ENCODE measurements at places on chromosomes 5 and 9. TPM values are rescaled to one million over a fixed set of nuclear protein-coding genes. Genes with fewer than 3 reads are reported as not detected.

Gene CYFIP2
- total RNA-seq, result 4.5 TPM

Gene TMEM232
- 0.66 TPM for total RNA-seq

Gene GPRIN1
- 14.0 TPM for total RNA-seq

Gene FGD3
- not detected for total RNA-seq

Gene PCDHB9
- 11.9 TPM for total RNA-seq

Gene DRD1
- 0.25 TPM for total RNA-seq

Gene C6
- not detected for total RNA-seq

Gene FSTL4
- total RNA-seq, result 0.47 TPM

Gene UBE2B
- 36.0 TPM for total RNA-seq

Gene HNRNPAB
- 184 TPM for total RNA-seq

Gene FRMD3
- 0.72 TPM for total RNA-seq

Gene FGF10
- not detected for total RNA-seq

Gene NRG2
- total RNA-seq, result 0.14 TPM

Gene AGXT2
- not detected for total RNA-seq

Gene C9orf50
- not detected for total RNA-seq

Gene FOXD1
- total RNA-seq, result 5.4 TPM

GRCh38 chr9:131119600-131119999 is 5.8 kb upstream of the NUP214 start:
- no peak for DNase-seq

- no peak for DNase-seq
Observed at GRCh38 chr5:154945695-154946301, 4.9 kb downstream of the MRPL22 start.

DNA sequence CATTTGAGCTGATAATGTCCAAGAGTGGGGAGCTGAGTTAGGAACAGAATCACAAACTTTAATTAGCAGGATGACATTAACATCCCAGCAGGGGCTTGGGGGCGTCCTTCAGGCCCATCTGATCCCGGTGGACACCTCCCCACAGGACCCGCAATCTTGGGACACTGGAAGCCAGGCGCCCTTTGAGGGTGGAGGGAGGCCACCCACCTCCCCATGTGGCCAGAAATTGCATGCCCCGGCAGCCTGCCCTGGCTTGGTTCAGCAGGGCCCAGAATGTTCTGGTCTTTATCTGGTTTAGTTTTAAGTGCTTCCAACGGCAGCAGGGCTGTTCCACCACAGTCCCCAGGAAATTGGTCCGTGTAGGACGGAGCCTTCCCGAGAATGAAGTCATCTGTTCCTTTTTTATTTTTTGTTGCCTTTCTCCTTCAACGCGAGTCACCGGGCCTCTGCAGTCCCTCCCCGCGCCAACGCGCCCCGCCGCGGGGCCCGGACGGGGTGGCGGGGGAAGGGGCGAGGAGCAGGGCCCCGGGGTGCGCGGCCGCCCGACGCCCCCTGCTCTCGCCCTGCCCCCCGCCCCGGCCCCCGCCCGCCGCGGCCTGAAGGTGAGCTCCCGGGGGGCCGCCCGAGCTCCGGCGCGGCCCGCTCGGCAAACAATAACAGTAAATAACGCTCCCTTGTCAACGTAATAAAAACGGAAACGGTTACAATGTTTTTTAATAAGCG is 207.9 kb downstream of the C9orf50 start:
- peak; percentile 56 for DNase-seq

DNA sequence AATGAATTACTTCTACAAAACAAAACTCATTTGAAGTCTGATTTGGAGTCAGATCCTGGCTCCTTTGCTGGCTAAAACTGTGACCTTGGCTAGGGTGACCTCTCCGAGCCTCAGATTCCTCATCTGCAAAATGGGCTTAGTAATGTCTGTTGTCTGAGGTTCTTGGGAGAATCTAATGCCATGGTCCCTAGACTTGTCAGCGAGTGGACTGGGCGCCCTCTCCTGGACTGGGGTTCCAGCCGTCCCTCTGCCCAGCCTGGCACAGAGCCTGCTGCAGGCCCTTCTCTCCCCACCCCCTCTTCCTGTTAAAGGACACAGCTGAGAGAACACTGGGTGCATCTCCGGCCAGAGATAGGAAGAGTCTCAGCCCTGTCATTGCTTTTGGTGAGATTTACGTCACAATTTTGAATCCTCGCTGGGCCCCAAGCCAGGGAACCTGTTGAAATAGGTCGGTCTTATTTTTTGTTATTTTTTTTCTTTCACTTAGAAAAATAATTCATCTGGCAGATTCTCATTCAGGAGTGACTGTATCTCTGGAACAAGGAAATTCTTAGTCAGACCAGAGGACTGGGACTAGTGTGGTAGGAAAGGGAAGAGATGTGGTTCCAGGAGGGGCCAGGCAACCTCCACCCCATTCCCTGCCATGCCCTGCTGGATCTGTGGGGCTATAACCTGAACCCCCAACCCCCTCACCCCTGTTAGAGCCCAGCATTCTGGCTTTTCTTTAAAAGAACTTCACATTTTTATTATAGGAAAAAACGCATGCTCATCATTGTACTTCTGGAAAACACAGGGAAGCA is 48.2 kb upstream of the RPL26L1 start:
- peak; percentile 61 for DNase-seq

- no peak for DNase-seq
Observed at GRCh38 chr9:121386442-121387175, 16.6 kb upstream of the STOM start.

DNA sequence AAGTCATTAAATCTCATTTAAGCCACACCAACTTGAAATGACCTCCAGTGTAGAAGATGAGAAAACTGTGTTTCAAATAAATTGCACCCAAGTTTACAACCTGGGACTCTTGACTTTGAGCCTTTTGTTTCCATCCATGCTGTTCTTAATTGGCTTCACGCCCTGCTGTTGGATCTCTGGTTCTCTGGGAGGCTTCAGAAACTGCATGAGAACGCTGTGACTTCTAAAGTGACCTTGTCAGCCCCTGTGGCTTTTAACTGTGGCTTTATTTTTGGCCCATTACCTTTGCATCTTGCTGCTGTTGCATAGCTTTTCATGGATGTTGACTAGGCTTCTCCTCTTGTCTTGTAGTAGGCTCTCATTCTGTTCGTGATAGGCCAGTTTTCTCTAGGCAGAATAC is 29.3 kb downstream of the TNFAIP8 start:
- no peak for DNase-seq

DNA sequence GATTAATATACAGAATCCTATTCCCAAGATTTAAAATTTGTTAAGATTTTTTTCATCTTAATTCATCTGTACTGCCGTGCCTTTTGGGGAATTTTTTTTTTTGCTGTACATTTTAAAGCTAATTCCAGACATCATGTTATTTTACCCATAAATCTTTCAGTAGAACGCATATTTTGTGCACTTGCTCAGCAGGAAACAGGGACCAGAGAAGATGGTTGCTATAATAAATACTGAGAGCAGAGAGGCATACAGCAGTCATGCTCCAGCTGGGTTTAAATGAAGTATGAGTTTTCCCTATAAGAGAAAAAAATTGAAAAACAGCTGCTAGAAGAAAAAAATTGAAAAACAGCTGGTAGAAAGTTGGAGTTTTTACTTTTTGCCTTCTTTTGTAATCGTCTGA is 196.9 kb upstream of the PUM3 start:
- no peak for DNase-seq

DNA sequence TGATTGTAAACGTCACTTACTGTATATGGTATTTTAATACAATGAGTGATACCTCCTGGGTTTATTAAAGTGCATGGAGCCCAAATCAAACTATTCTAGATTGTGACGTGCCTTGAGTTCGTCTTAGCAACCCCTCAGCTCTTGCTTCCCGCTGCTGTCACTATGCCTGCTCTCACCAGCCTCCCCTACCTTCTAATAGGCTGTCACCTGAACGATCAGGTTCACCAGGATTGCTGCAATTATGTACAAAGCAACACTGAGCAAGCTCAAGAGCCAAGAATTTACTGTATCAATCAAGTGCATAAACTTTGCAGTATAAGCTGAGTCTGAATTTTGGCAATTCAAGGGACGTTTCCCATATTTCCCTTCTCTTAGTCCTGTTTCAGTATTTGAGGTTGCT is 3.0 kb downstream of the LECT2 start:
- no peak for DNase-seq

DNA sequence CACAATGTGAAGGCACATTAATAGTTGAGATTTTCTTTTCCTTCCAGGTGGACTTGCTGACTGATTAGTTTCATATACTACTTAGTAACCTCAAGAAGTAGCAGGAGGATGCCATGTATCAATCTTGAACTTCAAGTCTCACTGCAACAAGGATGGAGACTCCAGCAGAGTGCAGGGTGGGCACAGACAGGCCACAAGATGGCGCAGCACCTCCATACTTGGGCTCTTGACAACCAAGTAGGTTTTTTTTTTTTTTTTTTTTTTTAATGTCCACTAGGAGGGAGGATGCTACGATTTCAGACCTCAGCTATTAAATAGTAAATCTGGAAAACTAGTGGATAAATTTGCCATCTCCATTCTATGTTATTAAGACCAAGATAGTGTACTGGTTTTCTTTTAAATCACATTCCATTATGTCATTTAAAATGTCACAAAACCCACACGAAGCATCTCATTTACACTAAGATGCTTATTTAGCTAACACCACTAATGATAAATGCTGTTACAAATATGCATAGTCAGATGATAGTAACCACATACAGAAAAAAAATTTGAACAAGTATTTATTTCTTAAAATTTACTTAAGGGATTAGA is 58.6 kb downstream of the IL6ST start:
- peak; percentile 78 for DNase-seq

DNA sequence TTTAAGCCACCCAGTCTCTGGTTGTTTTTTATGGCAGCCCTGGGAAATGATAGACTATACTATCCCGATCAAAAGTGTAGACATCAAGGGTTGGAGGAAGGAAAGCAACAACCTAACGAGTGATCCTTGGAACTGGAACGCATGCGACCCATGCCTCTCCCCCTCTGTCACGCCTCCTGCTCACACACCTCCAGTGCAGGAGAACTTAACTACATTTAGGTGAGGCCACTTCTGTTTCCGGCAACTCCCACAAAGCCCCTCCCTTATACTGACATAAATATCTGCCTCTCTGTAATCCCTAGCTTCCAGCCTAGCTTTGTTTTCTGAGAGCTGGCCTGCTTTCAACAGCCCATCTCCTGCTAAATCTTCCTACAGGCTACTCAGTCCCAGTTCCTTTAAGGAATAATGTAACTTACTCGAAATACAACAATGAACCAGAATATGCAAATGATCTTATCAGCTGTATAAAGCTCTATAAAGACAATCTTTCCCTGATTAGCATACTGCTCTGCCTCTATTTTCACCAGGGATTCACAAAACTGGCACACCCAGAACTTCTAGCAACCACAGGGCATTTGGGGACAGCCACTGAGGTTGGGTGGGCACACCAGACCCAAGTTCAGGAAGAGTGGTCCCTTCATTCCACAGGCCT is 73.9 kb downstream of the GABBR2 start:
- no peak for DNase-seq

GRCh38 chr5:103910786-103911185 is 348.2 kb upstream of the NUDT12 start:
- DNase-seq, result no peak

- DNase-seq, result no peak
Observed at GRCh38 chr5:135977375-135977928, 22.7 kb upstream of the LECT2 start.

DNA sequence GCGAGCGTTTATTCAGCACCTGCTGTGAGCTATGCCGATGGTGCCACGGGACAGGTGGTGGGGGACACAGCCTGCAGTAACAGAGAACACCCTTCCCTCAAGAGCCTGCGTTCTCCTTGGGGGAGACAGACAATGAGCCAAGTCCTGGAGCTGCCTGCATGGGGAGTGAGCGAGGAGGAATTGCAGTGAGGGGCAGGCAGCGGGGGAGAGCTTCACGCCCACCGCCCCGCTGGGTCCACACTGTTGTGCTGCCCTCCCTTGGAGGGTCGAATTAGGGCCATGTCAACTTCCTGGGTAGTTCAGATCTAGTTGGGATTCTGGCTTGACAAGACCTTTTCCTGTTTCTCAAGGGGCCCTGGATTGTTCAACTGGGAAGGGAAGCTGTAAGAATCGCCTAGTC is 55.5 kb upstream of the N4BP3 start:
- DNase-seq, result no peak

DNA sequence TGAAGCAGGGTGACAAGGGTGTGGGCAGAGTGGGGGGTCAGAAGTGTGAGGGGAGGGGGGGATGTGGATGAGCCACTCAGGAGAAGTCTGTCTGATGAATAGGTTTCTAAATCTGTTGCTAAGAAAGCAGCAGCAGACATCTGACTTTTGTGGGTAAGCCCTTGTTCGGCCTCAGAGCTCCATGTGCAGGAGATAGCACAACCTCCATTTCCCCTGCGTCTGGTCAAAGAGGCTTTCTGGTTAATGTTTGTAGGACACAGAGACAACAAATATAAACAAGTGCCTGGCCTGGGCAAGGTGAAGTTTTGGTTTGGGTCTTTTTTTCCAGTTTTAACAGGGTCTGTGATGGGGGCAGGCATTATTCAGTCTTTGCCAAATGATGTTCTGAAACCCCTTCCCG is 57.0 kb upstream of the GNE start:
- no peak for DNase-seq

DNA sequence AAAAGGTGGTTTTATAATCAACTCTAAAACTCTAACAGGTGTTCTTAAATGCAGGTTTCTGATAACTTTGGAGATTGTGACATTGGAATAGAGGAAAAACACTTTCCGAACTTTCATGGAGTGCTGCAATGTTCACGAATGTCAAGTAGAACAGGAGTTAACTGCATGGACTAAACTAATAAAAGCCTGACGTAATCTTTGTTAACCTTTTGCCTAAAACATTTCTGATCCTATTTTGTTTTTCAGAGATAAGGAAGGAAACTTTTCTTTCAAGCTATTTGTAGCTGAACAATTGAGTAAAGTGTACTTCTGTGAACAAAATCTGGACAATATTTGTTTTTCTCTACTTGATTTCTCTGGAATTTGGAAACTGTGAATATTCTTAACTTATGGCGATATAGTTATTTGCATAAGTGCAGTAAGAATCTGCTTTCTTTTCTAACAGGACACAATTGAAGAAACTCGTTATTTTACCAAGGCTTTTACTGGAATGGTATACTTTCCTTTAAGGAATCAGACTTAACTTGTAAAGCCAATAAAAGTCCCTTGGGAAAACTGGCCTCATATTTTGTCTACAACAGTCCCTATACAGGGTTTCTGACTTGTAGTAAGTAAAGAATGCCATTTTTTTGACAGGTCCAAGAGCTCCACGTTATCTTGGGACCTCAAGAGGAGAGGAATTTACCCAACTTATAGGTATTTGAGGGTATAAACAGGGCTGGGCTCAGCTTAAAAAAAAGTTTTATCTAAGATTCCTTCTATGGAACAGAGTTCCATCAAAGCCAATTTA is 154.7 kb downstream of the NXNL2 start:
- no peak for DNase-seq

DNA sequence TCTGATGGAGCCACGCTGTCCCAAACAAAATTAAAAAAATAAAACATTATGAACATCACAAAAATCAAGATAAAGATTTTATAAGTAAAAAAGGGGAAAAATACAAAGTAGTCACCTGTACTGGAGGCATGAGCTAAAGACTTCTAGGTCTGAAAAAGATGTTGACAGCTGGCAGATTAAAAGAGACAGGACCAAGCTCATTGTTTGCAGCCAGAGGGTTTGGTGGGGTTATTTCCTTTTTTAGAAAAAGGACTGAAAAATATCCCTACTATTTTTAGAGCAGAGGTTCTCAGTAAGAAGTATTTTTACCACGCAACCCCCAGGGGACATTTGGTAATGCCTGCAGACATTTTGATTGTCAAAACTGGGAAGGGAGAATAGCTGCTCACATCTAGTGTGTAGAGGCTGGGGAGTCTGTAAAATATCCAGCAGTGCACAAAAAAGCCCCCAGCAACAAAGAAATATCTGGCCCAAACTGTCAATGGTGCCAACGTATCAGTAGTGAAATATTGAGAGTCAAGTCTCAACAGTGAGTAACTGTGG is 353.4 kb downstream of the TLE1 start:
- no peak for DNase-seq

- no peak for DNase-seq
Observed at GRCh38 chr9:32554107-32554506, 1.7 kb upstream of the TOPORS start.

Measured in H4 (cell line).